ENCODE measurements at places on chromosomes 7 and 10. TPM values are rescaled to one million over a fixed set of nuclear protein-coding genes. Genes with fewer than 3 reads are reported as not detected.

The ZNF485 gene
- polyA plus RNA-seq = 4.9 TPM

The ZNF365 gene
- polyA plus RNA-seq = 0.53 TPM

The ZNF239 gene
- polyA plus RNA-seq = 13.6 TPM

The HOXA7 gene
- polyA plus RNA-seq = 27.6 TPM

The CCDC6 gene
- 43.5 TPM for polyA plus RNA-seq

The CRCP gene
- 25.2 TPM for polyA plus RNA-seq

The NEUROG3 gene
- not detected for polyA plus RNA-seq

The PLAC9 gene
- 16.0 TPM for polyA plus RNA-seq

The PHF14 gene
- 81.9 TPM for polyA plus RNA-seq

DNA sequence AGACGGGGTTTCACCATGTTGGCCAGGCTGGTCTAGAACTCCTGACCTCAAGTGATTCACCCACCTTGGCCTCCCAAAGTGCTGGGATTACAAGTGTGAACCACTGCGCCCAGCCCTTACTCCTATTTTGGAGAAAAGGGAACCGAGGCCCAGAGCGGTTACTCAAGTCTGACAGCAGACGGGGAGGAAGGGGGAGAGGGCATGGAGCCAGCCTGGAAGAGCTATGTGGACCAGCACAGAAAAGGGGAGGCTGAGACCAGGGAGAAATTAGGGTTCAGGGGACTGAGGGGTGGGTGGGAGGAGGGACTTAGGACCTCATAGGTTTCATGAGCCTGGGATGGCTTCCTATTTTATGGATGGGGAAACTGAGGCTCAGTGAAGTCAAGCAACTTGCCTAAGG, 1.5 kb downstream of the SFRP5 start:
- DNase-seq = no peak

DNA sequence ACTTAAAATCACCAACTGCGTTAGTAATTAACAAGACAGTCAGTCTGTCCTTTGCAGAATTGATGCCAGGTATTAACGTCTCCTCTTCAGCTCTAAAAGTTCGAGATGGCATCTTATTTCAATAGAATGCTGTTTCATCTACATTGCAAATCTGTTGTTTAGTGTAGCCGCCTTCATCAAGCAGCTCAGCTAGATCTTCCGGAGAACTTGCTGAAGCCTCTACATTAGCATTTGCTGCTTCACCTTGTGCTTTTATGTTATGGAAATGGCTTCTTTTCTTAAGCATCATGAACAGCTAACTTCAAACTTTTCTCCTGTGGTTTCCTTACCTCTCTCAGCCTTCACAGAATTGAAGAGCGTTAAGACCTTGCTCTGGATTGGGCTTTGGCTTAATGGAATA, 95.5 kb upstream of the FAM20C start:
- no peak for DNase-seq

- DNase-seq = no peak
These were observed 19.7 kb downstream of the FAM53B start for GRCh38 chr10:124724279-124725027.

DNA sequence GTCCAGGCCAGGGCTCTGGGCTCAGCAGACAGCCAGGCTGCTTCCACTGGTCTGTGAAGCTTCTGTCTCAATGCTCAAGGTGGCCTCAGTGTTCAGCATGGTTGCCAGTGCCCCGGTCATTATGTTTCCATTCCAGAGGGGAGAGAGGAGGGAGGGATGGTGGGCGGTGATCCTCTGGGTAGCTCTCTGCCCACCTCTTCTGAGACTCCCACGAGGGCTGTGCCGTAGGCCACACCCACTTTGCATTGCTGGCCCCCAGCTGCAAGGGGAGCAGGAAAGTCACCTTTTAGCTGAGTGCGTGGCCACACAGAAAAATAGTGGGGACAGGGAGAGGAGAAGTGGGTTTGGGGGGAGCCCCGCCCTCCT, 42.5 kb downstream of the FOXK1 start:
- DNase-seq = no peak

DNA sequence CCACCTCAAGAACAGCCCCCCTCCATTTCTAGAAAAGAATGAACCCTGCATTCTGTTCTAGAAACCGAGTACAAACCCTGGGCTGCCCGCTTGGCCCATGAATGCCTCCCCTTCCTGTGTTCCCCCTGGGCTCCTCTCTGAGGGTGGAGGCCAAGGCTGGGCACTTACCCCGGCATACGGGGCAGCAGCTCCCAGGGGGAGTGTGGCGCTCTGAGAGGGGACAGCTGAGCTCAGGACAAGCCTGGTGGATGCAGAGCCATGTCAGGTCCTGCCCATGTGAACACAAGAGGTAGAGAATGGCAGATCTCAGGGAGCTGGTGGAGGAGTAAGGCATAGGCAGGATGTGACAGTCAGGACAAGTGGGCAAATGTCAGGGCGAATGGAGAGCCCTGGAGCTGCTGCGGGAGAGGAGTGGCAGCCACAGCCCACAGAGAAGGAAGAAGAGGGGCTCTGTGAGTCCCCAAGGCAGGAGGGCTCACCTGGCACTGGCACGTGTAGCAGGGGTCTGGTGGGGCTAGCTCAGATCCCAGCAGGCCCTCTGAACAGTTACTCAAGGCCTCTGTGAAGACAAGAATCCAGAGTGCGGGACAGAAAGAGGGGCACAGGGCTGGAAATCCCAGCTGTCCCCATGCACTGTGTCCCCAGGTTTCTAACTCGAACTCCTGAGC, 18.9 kb downstream of the ATP6V1F start:
- DNase-seq = no peak

DNA sequence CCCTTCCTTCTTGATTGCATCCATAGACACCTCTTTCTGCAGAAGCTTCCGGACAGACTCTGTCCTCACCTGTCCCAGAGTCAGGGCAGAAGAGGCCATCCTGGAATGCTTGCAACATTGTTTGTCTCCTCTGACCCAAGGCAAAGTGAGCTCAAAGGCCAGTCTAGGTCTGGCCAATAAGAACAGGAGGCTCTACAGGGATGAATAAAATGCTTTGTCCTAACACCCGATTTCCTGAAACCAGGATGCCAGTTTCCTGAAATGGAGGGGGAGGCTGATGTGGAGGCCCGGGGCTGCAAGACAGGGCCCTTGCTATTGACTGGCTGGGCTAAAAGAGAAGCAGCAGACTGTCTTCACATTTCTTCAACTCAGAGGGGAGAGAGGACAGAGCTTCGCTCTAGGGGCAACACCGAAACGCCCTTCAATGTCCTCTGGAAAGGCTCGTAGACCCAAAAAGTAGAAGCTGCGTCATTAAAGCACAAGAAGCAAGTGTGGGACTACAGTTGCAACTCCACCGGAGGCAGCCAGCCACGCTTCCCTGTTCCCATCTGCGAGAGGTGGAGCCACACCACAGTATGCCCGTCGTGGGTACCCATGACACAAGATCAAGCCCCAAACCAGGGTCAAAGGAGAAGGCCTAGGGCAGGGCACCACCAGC, 29.1 kb upstream of the NDST2 start:
- DNase-seq = no peak

GRCh38 chr7:135514856-135515255, 5.0 kb upstream of the CNOT4 start:
- DNase-seq = no peak

DNA sequence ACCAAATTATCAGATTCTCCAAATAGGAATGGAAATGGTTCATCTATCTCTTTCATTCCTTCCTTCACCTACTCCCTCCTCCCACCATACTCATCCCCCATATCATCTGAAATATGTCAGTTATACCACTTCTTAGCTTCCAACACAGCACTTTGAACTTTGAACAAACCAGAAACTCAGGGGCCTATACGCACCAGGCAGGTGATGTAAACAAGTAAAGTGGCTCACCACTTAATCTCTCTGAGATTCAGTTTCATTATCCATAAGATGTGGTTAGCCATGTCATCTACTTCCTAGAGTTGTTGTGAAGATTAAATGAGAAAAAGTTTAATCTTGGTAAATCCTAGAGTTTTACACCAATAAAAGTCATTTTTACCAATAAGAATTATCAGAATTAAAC, 65.9 kb upstream of the LRRN3 start:
- DNase-seq = no peak

DNA sequence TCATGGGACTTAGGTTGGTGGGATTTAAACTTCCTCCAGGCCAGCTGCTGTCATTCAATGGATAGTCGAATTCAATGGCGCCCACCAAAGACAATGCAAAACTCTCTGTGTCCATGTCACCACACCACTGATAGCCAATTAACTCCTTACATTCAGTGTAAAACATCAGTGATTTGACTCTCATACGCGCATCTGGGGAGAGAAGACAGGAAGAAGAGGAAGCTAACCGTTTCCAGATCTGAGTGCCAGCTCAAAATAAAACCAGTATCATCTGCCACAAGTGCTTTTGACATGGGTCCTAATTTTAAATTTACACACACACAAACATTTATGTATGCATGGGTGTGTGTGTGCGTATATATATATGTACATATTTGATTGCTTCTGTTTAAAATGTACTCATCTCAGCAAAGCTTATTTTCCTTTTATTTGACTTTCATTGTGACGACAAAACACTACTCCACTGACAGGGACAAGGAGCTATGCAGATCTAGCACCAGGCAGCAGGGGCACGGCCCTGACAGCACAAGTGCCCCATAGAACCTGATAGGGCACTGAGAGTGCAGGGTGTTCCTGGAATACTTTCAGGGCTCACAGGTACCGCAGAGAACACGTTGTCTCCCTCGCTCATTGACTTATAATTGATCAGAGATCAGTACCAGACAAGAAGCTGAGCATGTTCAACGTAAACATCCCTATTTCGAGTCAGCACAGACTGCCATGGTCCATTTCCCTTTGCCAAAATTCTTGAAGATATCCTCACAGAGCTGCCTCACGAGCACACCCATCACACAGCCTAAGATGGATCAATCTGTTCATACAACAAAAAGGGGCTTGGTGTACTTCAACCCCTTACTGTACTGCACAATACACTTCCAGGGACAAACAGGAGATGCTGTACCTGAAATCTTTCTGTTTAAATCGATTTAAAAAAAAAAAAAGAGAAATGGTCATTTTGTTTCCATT, 176.1 kb downstream of the COBL start:
- DNase-seq = no peak

DNA sequence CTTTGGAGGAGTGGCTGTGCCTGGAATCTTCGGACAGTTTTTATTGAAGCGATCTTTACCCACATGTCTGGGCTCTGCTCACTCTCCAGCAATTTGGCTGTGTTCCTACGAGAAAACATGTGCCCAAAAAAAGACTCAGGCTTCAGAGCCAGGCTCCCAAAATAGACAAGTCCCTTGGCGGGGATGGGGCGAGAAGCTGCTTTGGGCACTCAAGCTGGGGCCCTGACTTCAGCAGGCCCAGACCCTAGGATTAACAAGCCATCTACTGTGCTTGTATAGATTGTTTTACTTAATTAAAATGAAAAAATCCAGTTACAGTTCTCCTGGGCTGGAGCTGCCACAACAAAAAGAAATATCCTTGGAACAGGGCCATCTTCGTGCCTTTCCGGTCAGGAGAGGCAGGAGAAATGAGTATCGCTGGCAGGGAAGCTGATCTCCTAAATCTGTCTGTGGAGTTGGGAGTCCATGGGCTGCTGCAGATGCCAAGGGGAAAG, 51.4 kb upstream of the PDCD4 start:
- DNase-seq = no peak

DNA sequence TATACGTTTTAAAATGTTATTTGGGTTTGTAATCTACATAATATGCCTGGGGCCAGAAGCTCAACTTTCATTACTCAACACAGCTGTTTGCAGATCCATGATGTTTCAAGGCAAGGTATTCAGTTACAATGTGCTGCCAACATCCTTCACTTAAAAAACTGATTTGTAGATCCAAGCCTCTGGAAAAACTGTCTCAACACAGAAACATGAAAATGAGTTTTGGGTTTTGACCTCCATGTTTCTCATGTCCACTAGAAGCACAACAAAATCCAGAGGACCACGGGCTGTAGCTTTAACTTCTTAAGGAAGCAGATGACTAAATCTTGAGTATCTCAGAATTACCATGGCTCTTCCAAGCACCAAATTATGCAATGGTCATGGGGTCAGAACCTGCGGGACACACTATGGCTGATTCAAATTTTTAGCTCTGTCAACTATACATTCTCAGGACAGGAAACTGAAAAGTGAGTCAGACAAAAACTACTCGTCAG, 247.1 kb upstream of the GRB10 start:
- DNase-seq = no peak

DNA sequence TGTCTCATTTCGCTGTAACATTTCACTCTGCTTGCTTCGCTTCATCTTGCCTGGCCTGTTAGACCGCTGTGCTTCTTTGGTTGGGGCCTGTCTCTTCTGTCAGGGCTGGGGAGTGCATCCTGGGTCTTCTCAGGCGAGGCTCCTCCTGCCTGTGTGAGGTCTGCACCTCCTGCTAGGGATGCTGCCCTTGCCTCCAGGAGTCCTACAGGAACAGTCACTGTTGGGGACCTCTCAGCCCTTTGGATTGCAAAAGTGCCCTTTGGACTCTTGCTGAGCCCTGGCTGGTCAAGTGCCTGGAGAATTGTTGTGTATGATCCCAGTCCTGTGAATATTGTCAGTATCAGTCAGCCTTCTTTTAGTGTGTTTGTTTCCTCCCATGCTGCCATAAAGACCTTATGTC, 84.1 kb downstream of the MDFIC start:
- no peak for DNase-seq

- no peak for DNase-seq
These were observed 10.5 kb downstream of the UBTD1 start for GRCh38 chr10:97509120-97509680.

- peak; percentile 19 for DNase-seq
These were observed 313.2 kb upstream of the MTPN start for GRCh38 chr7:136290351-136290750.

- no peak for DNase-seq
These were observed 361.5 kb downstream of the FRMD4A start for GRCh38 chr10:13969118-13969791.

GRCh38 chr10:22752272-22752889, 38.0 kb upstream of the PIP4K2A start:
- DNase-seq = no peak

DNA sequence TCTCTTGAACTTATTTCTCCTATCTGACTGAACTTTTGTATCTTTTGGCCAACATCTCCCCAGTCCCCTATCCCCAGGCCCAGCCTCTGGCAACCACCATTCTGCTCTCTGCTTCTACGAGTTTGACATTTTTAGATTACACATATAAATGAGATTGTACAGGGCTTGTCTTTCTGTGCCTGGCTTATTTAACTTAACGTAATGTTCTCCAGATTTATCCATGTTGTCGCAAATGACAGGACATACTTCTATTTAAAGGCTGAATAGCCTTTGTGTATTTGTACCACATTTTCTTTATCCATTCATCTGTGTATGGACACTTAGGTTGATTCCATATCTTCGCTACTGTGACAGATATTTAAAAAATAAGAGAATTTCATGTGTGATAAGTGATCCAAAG, 98.6 kb downstream of the LSMEM1 start:
- no peak for DNase-seq

- no peak for DNase-seq
These were observed 4.9 kb upstream of the CCL24 start for GRCh38 chr7:75818472-75818871.

GRCh38 chr7:102883098-102883860, 29.5 kb upstream of the LRRC17 start:
- no peak for DNase-seq

All from right renal cortex interstitium (tissue), 3 donors.